ENCODE measurements at places on chromosomes 12 and 14. TPM values are rescaled to one million over a fixed set of nuclear protein-coding genes. Genes with fewer than 3 reads are reported as not detected.

RIPK3 gene
- not detected for total RNA-seq

TNFAIP2 gene
- 262 TPM for total RNA-seq

ZFYVE21 gene
- 47.2 TPM for total RNA-seq

NKX2-1 gene
- not detected for total RNA-seq

ADAM21 gene
- not detected for total RNA-seq

OR10G2 gene
- total RNA-seq, result not detected

ASCL1 gene
- total RNA-seq, result not detected

HOXC10 gene
- total RNA-seq, result 3.8 TPM

SERPINA4 gene
- not detected for total RNA-seq

B4GALNT3 gene
- total RNA-seq, result 0.49 TPM

TRPV4 gene
- total RNA-seq, result 0.06 TPM

IFI27L2 gene
- 60.8 TPM for total RNA-seq

RAB3IP gene
- 14.6 TPM for total RNA-seq

TMPRSS12 gene
- total RNA-seq, result not detected

INHBE gene
- total RNA-seq, result 0.09 TPM

MYO1A gene
- total RNA-seq, result 0.43 TPM

ARHGEF40 gene
- 11.5 TPM for total RNA-seq

A2ML1 gene
- total RNA-seq, result not detected

ESPL1 gene
- 19.0 TPM for total RNA-seq

SYT1 gene
- total RNA-seq, result 5.3 TPM

ANGEL1 gene
- total RNA-seq, result 6.7 TPM

DTX3 gene
- 17.8 TPM for total RNA-seq

DEPDC4 gene
- total RNA-seq, result 1.8 TPM

WNT1 gene
- total RNA-seq, result not detected

KRT2 gene
- not detected for total RNA-seq

RNU4-1 gene
- not detected for total RNA-seq

CCDC196 gene
- not detected for total RNA-seq

SIX4 gene
- 1.7 TPM for total RNA-seq

TCL1B gene
- total RNA-seq, result not detected

JPH4 gene
- total RNA-seq, result 0.06 TPM

CRACR2A gene
- 1.4 TPM for total RNA-seq

C14orf132 gene
- total RNA-seq, result 6.8 TPM

CD163 gene
- total RNA-seq, result not detected

CACNA2D4 gene
- total RNA-seq, result not detected

TCHP gene
- 15.2 TPM for total RNA-seq

GLT8D2 gene
- total RNA-seq, result 0.22 TPM

TEX52 gene
- total RNA-seq, result not detected

AVPR1A gene
- not detected for total RNA-seq

SMCO3 gene
- total RNA-seq, result not detected

CAPZA3 gene
- total RNA-seq, result not detected

CLMN gene
- 4.2 TPM for total RNA-seq

LMNTD1 gene
- total RNA-seq, result not detected

RABGGTA gene
- 18.2 TPM for total RNA-seq

Measured in A549 treated with Mapracorat at 1 μM for 4 hours (cell line).